ENCODE measurements at places on chromosomes 4 and X. TPM values are rescaled to one million over a fixed set of nuclear protein-coding genes. Genes with fewer than 3 reads are reported as not detected.

GRCh38 chrX:631802-632365, 1.3 kb downstream of the SHOX start:
- DNase-seq = no peak

- DNase-seq = no peak
Observed at GRCh38 chrX:122863067-122863466, 321.0 kb upstream of the GRIA3 start.

DNA sequence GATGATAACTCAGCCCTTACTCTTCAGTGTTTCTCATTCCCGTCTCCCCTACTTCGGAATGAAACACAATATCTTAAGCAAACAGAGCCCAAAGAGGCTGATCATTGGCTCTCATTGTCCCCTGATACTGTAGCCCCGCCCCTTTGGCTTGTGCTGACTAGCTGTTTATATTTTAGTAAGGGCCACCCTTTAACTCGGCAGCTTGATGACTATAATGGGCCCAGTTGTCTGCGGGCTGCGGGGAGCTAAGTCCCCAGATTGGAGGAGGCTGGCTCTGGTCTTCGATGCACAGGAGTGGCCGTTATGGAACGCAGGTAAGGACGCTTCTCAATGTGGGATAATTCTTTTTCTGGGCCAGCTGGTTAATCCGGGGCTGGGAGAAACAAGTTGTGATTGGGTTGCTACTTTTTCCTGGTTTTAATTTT, at the start of gene TRIM2:
TSS of gene TRIM2 (plus strand) at position 197 of the 425 bp plus-strand sequence. CDS start at position 285, 88 bp downstream.
- peak; percentile 97 for DNase-seq

DNA sequence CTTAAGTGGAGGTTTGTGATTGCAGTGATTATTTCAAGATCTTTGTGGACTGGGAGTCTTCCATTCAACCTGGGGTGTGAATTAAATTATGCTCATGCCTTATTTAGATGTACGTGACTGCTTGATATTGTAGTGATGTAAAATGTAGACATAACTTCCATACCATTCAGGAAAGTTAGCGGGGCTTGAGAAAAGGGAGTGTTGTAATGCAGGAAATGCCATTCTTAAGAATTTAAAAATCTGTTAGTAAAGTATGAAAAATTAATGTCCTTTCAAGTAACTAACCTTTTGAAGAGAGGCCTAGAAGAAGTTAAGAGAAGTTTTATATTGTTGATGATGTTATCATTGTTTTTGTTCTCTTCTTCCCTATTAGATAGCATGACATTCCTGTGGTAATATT, 318.2 kb downstream of the CCSER1 start:
- DNase-seq = no peak

- DNase-seq = no peak
Observed at GRCh38 chr4:73730292-73730691, 10.1 kb upstream of the CXCL8 start.

The LRRC66 gene
- 7.8 TPM for polyA plus RNA-seq
